ENCODE measurements at places on chromosomes 1 and 21.

DNA sequence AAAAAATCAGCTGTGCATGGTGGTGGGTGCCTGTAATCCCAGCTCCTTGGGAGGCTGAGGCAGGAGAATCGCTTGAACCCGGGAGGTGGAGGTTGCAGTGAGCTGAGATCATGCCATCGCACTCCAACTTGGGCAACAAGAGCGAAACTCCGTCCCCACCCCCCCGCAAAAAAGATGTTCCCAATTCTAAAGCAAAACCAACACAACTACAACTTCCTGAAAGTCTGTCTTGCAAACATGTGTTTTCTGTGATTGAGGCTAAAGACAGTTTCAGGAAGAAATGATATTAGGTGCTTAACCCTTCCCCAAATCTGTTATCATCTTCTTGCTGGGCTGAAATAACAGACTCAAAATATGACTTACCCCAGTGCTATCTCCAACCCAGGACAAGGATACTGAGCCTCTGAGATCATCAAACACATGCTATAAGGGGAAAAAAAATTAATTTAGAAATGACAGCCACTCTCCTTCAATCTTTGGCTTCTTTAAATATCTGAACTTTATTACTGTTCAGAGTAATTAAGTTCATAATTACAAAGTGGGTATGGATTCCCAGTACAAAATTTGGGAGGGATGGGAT lies 28.5 kb downstream of the SORT1 start:
- DNase-seq = no peak

DNA sequence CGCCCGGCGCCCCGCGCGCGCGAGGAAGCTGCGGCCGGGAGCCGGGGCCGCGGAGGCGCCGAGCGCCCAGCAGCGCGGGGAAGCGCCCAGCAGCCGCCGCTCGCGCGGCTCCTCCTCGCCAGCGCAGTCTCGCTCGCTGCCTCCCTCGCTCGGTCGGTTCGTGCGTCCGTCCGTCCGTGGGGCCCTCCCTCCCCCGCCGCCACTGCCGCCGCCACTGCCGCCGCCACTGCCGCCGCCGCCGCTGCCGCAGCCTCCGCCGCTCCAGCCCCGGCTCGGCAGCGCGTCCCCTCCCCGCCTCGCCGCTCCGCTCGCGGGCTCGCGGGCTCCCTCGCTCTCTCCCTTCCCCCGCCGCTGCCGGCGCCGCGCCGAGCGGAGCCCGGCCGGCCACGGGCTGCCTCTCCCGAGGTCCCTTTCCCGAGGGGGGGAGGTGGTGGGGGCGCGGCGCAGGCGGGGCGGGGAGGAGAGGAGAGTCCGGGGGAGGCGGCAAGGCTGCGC lies at the start of gene KCND3:
Gene KCND3, minus strand, starts transcription at position 138 of the 495 bp plus-strand sequence.
- no peak for DNase-seq

DNA sequence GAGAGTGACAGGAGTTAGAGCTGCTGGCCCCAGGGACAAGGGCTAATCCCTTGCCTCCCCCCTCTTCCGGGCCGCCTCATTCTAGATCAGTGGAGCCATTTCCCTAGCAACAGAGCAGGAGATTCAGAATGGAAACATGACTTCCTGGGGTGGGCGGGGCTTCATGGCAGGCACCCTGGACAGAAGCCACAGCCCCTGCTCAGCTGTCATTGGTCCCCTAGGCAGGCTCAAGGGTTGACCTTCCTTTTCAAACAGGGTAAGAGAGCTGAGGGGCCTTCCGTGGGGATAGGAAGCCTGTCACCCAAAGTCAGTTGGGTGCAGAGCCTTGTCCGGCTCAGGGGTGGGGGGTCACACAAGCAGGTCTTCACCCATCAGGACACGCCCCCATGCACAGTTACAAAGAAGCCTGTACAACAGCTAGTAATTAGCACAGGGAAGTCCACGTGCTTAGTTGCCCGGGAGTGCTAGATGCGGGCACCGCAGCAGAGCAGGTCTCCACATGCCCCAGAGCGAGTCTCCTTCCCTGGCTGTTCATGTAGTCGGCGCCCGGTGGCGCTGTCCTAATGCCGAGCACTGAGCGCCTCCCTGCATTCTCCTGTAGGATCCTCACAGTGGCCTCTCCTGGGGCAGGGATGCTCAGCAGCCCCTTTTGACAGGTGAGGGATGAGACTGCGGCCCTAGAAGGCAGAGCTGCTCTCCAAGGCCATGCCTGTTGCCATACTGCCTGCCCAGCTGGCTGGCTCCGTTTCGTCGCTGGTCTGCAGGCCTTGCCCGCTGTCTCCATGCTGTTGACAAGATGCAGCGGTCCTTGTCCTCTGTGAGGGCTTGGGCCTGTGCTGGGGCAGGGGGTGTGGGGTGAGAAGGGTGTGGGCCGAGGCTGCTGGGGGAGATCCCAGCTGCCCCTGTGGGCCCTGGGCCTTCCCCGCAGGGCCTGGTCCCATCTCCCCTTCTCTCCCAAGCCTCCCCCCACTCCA lies 5.1 kb downstream of the TMEM201 start:
- DNase-seq = no peak

GRCh38 chr1:94925004-94925403 lies 1.9 kb downstream of the CNN3 start:
- no peak for DNase-seq

- no peak for DNase-seq
Measured at GRCh38 chr21:44347911-44348451, 5.4 kb upstream of the TRPM2 start.

GRCh38 chr1:80779275-80779674 lies 1021.5 kb upstream of the ADGRL2 start:
- DNase-seq = no peak

- DNase-seq = no peak
Measured at GRCh38 chr1:30847358-30847972, 61.1 kb downstream of the SDC3 start.

- no peak for DNase-seq
Measured at GRCh38 chr1:29197590-29197924, 15.9 kb upstream of the SRSF4 start.

DNA sequence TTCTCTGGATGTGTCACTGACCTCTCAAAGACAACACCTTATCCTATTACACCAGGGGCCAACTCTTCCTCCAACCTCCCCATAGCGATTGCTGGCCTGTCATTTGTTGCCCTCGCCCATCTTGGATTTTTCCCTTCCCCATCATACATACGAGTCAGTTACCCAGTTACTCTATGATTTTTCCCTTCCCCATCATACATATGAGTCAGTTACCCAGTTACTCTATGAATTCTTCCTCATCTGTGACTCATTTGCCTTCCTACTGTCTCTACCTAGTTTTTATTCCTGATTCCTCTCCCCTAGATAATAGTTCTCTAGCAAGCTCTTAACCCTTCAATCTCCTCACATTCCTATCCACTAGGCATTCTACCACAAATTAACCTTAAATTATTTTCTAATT lies 178.8 kb downstream of the NR5A2 start:
- DNase-seq = no peak

DNA sequence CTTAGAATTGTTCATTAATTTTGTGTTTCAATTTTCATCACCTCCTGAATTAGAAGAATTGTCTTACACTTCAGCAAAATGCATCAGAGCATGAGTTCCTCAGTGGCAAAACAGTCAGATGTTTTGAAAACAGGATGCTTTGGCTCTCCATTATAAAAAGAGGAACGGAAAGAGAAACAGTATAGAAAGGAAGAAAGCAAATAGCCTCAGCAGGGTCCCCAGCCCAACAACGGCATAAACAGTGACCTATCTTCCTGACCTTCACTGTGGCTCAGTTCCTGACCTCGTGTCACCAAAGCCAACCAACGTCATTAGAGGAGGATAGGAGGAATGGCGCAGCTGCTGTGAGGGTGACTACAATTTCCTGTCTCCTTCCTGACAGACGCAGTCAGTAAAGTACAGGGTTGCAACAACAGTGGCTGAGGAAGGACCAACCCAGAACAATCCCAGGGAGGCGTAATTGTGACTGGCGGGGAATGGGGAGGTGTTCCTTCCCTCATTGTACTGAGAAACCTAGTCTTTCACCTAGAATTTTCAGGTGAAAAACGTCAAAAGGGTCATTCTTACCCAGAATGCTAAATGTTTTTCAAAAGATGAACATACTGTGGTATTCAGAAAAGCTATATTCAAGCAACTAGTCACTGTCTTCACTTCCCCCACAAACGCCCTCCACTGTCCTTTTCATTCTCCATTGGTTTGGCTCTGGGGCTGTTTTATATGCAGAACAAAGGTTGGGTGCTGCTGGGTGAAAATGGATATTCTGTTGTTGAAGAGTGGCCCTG lies 197.9 kb upstream of the SGIP1 start:
- DNase-seq = no peak

GRCh38 chr1:219926363-219926998 lies 1.9 kb downstream of the SLC30A10 start:
- no peak for DNase-seq

DNA sequence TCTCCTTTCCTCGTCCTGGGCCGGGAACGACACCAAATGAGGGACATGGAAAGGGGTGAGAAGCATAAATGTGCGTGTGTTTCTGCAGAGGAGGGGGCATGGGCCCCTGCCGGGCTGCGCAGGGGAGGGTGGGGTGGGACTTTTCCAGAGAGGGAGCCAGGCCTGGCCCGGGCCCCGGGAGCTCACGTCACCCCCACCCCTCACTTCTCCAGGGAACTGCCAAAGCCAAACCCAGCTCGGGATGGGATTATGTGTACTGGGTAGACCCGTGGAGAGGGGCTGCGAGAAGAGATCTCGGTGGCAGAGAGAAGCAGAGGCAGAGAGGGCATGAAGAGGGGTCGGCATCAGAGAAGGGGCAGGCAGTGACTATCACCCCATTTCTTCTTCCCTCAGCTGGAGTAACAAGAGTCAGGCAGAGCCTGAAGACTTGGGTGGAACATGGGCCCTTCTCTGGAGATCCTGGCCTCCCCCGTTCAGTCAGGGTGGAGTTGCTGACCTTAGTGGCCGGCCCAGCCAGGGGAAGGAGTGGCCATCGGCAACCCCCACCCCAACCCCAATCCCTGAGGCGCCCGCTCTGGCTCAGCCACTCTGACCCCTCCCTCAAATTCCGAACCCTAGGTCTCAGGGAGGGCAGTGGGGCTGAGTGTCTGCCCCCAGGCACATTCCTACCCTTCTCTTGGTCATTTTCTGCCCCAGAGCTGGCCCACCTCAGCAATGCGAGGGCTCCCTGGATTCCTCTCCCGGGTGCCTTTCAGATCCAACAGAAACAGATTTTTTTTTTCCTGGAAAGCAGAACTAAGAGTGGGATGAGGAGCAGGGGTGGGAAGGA lies 1.2 kb downstream of the ADAMTSL4 start:
- DNase-seq = no peak

- DNase-seq = no peak
Measured at GRCh38 chr1:110112143-110112542, at the start of gene UBL4B. Gene UBL4B, plus strand, starts transcription at chr1:110112443. Its CDS starts 92 bp downstream, at chr1:110112535.

DNA sequence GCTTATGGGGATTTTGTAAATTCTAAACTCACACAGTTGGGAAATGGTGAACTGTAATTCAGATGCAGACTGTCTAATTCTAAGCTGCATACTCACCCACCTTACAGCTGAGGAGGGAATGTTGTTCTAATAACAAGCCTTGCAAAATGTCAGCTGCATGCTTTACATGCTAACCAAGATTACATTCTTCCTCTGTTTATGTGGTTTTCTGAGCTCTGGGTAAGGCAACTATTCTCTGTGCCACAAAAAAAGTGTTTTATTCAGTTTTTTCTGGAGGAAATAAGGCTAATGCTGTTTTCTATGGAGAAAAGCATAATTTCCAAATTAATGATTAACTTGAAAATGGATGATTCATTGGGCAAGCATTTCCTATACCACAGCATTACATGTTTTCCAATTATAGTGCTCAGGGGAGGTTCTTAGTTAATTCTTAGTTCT lies 64.9 kb downstream of the RGS13 start:
- no peak for DNase-seq

- DNase-seq = no peak
Measured at GRCh38 chr1:110615548-110616130, 9.5 kb upstream of the KCNA2 start.

DNA sequence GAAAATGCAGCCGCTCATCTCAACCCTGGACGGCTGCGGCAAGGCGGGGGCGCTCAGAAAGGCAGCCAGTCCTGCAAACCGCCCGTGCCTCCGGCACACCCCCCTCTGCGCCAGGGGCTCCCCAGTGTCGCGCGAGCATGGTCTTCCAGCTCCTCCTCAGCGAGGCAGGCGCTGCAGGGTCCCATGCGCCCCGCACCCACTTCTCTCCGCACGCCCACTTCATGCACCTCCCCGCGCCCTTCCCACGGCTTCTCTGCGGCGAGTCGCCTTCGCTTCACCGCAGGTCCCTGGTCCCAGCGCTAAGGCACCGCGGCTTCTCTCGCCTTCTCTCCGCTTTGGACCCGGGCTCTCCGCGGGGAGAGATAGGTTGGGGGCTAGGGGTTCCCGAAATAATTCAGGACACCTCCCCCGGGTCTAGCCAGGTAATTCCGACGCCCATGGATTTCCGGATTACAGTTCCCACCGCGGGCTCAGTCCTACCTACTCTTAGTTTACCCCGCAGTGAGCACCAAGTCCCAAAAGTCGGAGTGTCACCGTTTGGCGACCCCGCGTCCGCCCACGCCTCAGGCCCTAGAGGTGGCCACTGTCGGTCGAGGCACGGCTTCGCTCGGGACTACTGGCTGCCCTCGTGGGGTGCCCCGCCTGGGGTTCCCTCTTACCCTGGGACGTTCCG lies 67.5 kb downstream of the SYT2 start:
- DNase-seq = no peak

DNA sequence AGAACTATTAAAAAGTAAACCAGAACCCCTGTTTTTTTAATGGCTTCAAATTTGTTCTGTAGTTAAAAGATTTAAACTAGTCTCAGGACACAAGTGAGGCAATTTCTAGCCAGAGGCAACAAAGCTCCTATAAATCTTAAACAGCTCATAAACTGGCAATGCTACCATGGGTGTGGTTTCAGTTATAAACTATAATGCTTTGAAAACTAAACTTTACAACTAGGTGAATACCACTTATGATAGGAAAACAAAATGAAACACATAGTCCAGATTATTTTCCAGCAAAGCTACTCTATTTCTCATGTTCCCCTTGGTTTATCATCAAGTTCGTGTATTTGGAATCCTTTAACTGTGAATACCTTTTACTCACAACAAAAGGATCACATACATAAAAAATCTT lies 282.5 kb downstream of the VAV3 start:
- DNase-seq = no peak

DNA sequence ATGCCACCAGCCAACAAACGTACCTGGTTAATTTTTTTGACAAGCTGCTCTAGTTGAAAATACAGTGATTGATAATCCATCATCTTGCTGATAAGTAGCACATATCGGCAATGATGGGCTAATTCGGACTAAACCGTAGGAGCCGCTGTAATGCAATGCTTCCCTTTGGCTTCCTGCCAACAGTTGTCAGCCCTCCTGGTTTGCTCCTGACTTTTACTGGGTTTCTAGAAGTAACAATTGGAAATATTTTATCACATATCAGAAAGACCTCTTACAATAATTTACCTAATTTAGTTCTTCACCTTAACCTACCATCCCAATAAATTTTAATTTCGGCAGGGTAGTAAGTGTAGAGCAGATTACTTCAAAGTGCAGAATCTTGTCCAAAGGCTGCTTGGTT lies 148.5 kb downstream of the DHRS3 start:
- DNase-seq = no peak

Measured in stimulated activated CD8-positive, alpha-beta memory T cell treated with anti-CD3 and anti-CD28 coated beads, Interleukin-4, amount 100 ng/mL, for 1 hour (primary cell).